ENCODE measurements at places on chromosomes 7 and 10.

DNA sequence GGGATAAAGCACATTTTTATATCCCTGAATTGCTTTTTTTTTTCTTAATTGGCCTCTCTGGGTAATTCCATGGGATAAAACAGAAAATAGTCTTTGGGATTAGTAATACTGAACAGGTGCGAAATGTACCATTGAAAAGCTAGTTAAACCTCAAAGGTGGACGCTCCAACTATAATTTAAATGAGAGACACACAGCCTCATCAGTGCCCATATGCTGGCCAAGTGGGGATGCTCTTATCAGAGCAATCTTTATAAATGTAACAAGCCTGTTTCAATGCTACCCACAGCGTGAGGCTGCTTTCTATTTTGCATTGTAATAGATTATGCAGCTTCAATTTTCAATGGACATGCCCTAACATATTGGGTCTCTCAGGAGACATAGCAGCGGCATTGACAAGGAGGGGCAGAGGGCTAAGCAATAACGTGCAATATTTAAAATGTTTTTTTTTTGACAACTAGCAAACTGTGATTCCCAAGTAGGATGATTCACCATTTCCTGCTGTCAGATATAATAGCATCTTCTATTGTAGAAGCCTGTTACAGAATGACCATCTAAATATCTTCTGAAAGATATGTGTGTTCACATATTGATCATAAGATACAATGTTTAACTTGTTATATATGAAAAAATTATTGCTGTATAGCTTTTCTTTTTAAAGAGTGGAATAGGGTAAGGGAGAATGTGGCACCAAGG, 91.3 kb upstream of the BET1 start:
- DNase-seq = no peak
- no peak overlapping the region for H3K4me3 ChIP-seq
- H3K36me3 ChIP-seq = no peaks in the 10 kb centered on the region
- H3K27me3 ChIP-seq = no peaks in the 10 kb centered on the region
- H3K27ac ChIP-seq = no peak overlapping the region
- peaks cover 4% of the 10 kb centered on the region for H3K4me1 ChIP-seq

DNA sequence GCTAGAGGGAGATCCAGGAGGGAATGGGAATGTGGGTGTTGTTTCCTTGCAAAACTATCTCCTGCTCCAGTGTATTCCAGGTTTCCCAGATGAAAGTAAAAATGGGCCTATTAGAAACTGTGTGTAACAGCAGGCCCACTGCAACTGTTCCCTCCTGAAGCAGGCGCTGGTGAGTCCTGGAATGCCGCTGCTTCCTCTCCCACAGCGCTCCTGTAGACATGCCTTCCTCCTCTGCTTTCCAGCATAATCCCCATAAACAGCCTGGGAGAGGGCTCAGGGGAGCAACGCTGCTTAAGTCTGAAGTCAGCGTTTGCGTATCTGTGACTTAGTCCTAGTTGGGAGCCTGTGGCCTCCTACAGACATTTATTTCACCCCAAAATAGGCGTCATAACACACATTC, 551.0 kb upstream of the FOXK1 start:
- no peak for DNase-seq
- H3K4me1 ChIP-seq = peaks cover 7% of the 10 kb centered on the region
- H3K27me3 ChIP-seq = no peaks in the 10 kb centered on the region
- H3K36me3 ChIP-seq = no peaks in the 10 kb centered on the region

GRCh38 chr7:143882604-143883078, 19.3 kb downstream of the TCAF1 start:
- H3K4me3 ChIP-seq = peak overlapping the region; percentile 97
- peaks cover 7% of the 10 kb centered on the region for H3K36me3 ChIP-seq
- peaks cover 68% of the 10 kb centered on the region for H3K4me1 ChIP-seq
- DNase-seq = peak; percentile 70

GRCh38 chr7:138465046-138465445, 5.0 kb downstream of the TRIM24 start:
- H3K4me1 ChIP-seq = peaks cover 56% of the 10 kb centered on the region
- H3K27ac ChIP-seq = no peak overlapping the region

- H3K4me3 ChIP-seq = no peak overlapping the region
- H3K27ac ChIP-seq = no peak overlapping the region
- DNase-seq = no peak
- no peaks in the 10 kb centered on the region for H3K36me3 ChIP-seq
- H3K27me3 ChIP-seq = no peaks in the 10 kb centered on the region
- peaks cover 4% of the 10 kb centered on the region for H3K4me1 ChIP-seq
Measured at GRCh38 chr10:28467615-28468014, 65.3 kb upstream of the WAC start.

- peak overlapping the region; percentile 36 for H3K27ac ChIP-seq
- H3K4me3 ChIP-seq = no peak overlapping the region
- H3K36me3 ChIP-seq = no peaks in the 10 kb centered on the region
- peaks cover 34% of the 10 kb centered on the region for H3K4me1 ChIP-seq
Measured at GRCh38 chr7:157516311-157516710, 179.5 kb downstream of the DNAJB6 start.

DNA sequence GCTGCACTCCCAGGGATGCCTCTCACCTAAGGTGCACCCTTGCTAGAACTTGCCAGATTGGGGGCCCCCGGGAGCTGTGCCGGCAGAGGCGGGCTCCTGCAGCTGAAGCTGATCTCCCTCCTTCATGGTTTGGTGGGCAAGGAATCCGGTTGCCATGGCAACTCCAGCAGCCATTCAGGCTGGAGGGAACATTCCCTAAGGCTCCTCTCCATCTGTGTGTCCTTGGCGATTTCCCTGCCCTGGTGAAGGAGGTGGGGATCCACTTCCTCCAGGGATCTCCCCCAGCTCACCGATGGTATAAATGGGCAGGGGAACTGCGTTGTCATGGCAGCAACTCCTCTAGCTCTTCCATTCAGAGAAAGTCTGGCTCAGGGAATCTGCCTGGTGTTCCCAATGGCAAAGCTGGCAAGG, 49.6 kb upstream of the GPR158 start:
- H3K4me1 ChIP-seq = peaks cover 12% of the 10 kb centered on the region
- no peak overlapping the region for H3K27ac ChIP-seq
- peak; percentile 50 for DNase-seq

DNA sequence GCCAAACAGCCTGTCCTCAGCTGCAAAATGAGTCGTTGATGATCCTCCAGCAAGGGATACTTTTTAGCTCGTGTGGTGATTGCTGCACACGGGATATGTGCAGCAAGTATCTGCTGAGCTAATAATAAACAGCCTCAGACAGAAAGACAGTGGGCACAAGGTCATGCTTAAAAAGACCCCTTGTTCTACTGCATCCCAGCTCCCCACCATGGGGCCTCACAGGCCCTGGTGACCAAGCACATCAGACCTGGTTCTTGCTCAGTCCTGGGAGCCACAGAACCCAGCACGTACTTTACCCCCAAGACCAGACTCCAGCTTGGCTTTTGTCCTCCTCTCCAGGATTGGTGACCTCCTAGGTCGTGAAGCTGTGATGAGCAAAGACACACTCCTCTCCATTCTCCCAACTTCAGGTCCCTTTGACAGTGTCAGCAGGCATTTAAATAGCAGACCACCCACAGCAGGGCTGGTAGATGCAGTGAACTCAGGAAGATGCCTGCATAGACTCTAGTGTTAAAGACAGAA, 50.5 kb downstream of the EGFR start:
- no peak overlapping the region for H3K4me3 ChIP-seq
- H3K4me1 ChIP-seq = peaks cover 47% of the 10 kb centered on the region
- H3K27ac ChIP-seq = no peak overlapping the region
- no peak for DNase-seq
- no peaks in the 10 kb centered on the region for H3K36me3 ChIP-seq
- peaks cover 5% of the 10 kb centered on the region for H3K27me3 ChIP-seq

- H3K4me3 ChIP-seq = peak overlapping the region; percentile 92
- H3K27ac ChIP-seq = no peak overlapping the region
- no peaks in the 10 kb centered on the region for H3K27me3 ChIP-seq
- H3K4me1 ChIP-seq = peaks cover 38% of the 10 kb centered on the region
- peaks cover 8% of the 10 kb centered on the region for H3K36me3 ChIP-seq
- no peak for DNase-seq
Measured at GRCh38 chr7:149716007-149716931, 57.1 kb downstream of the ZNF467 start.

DNA sequence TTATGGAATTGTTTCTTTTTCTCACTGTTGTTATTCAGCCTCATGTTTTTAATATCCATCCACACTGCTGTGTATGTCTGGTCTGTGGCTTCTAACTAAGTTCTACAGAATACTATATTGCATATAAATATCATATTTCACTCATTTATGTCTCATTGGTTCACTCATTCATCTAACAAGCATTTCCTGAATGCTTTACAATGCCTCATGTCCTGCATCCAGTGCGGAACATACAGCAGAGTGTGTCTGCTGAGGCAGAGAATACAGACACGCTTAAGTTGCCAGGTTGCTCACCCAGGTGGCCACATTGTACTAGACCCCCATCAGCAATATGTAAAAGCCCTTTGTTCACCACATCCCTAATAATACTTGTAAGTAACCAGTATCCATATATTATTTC, 111.8 kb upstream of the CNTNAP2 start:
- no peaks in the 10 kb centered on the region for H3K27me3 ChIP-seq
- H3K4me3 ChIP-seq = no peak overlapping the region
- no peak overlapping the region for H3K27ac ChIP-seq
- no peaks in the 10 kb centered on the region for H3K36me3 ChIP-seq
- H3K4me1 ChIP-seq = peaks cover 9% of the 10 kb centered on the region
